ENCODE measurements at places on chromosomes 2 and 18.

DNA sequence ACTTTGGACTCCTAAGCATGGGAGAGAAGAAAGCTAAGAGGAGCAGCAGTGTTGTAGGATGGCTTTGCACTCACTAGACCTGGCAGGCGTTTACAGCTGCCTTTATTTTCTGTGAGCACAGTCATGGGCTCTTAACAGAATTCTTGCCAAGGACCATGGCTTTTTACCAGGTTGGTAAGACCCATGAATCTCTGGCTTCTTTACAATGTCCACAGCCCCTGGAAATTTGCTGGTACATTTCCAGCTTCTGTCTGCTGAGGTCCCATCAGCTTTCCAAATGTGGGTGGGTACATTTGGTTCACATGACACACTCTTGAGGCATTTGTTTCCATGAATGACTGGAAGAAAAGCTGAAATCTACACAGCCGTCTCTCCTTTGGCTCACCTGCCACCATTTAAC, 162.7 kb downstream of the PPP1R1C start:
- no peak for DNase-seq

DNA sequence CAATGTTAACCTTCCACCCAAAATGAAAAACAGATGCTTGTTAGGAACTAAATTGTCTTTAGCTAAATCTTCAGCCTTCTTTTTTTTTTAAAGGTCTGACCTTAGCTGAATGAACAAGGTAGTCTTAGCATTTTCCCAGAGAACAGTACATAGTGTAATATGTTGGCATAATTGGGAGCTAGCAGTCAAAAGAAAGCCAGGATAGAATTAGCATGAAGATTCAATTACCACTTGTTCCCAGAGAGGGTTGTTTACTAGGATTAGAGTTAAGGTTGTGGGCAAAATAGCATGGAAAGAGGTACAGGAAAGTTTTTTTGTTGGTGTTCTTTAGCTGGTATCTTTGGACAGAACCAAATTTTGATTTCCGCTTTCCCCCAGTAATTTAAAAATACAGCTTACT, 6.9 kb downstream of the CDH20 start:
- DNase-seq = no peak

DNA sequence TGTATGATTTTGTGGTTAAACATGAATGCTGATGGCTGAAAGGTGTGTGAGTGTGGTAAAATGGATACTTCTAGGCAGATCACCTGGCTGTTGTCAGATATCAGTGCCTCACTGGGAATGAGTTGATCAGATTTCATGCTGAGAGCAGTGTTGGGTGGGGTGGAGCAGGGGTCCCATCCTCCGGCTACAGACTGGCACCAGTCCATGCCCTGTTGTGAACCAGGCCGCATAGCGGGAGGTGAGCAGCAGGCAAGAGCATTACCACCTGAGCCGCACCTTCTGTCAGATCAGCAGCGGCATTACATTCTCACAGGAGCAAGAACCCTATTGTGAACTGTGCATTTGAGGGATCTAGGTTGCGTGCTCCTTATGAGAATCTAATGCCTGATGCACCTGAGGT, 78.7 kb downstream of the GLI2 start:
- no peak for DNase-seq

GRCh38 chr2:172613040-172613439, 57.1 kb downstream of the PDK1 start:
- no peak for DNase-seq

- no peak for DNase-seq
These were observed 5.5 kb downstream of the MSGN1 start for GRCh38 chr2:17821535-17822444.

GRCh38 chr18:63368611-63369010, 1.6 kb upstream of the KDSR start:
- DNase-seq = no peak

- DNase-seq = peak; percentile 79
These were observed at the start of gene SEPTIN2 for GRCh38 chr2:241315879-241316631. Gene SEPTIN2 (plus strand): TSS chr2:241315925. CDS start chr2:241324233, 8,308 bp downstream.

- no peak for DNase-seq
These were observed 8.3 kb upstream of the GAL3ST2 start for GRCh38 chr2:241768251-241768711.

GRCh38 chr2:81542119-81542518, 1237.6 kb upstream of the LRRTM1 start:
- DNase-seq = no peak

DNA sequence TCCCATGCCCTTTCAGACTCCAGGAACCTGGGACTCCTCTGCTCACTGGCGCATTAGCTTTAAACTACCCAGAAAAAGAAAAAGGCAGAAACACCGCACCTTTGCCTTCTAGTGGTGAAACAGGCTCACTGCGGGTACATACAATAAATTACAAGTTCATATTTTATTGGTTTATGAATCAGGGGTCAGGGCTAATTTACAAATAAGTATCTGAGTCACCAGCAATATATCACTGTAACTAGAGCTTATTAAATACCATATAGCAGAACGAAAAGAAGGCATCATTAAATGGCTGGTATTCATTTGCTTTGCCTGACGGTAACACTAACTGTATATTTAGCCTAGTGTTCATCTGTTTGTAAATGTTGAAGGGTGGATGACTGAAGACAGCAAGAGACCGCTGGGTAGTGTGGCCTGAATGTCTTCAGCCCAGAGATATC, 26.9 kb upstream of the DTNB start:
- DNase-seq = no peak

GRCh38 chr18:43588838-43589237, 311.5 kb upstream of the SYT4 start:
- DNase-seq = no peak

DNA sequence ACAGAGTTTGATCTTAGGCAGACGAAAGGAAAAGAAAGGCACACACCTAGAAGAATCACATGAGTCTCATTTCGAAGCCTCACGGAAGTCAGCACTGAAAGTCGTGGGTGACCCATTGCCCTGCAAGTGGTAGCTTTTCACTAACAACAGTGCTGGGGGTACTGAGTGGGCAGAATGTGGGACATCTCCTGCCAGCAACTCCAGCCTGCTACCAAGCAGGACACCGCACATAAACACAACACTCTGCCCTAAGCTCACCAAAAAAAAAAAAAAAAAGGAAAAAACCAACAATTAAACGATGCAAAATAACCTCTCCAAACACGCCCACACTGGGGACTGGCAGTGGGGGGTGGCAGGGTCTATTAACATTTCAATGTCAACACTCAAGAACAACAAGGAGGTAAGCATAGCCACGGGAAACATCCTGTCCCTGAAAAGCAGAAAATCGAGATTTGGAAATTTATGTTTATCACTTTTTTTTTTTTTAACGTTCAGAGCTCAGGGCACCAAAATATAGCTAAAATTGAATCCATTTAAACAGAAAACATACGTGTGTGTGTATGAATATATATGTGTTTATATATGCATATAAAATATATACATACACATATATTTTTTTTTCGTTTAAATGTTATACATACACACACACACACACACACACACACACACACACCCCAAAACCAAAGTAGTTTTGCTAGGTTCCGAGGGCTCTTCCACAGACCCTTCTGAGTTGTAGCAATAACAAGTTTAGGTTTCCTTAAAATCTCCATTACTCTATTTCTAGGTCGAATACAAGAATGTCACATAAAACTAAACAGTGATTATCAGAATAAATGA, 2.2 kb downstream of the INO80D start:
- DNase-seq = no peak

DNA sequence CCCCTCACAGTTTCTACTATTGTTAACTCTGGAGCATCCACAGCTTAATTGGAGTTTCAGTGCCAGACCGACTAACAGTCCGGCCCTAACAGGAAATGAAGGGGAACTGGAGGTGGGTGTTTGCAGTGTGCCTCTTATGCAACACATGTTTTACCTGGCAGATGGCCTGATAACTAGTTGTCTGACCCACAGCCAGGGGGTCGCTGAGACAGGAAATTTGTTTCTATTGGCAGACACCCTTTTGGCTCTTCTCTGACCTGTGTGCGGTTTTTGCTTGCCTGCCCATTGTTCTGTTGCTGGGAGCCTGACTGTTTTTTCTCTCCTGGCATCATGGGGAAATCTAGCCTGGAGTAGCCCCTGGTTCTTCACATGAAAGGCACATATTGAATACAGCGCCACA, 1329.8 kb downstream of the DSC3 start:
- DNase-seq = no peak

DNA sequence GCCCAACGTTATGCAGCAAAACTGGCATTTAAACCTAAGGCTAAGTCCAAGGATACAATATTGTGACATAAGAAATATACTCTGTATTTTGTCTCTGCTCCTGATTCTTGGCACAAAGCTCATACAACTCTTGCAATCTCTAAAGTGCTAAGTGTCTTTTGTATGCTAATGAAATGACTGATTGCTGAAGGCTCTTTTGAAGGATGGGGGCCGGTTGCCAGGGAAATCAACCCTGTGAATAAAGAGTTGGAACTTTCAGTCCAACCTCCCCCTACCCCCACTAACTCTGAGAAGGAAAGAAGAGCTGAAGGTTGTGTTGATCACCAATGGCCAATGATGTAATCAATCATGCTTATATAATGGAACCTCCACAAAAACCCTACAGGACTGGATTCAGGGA, 40.3 kb downstream of the SESTD1 start:
- no peak for DNase-seq

DNA sequence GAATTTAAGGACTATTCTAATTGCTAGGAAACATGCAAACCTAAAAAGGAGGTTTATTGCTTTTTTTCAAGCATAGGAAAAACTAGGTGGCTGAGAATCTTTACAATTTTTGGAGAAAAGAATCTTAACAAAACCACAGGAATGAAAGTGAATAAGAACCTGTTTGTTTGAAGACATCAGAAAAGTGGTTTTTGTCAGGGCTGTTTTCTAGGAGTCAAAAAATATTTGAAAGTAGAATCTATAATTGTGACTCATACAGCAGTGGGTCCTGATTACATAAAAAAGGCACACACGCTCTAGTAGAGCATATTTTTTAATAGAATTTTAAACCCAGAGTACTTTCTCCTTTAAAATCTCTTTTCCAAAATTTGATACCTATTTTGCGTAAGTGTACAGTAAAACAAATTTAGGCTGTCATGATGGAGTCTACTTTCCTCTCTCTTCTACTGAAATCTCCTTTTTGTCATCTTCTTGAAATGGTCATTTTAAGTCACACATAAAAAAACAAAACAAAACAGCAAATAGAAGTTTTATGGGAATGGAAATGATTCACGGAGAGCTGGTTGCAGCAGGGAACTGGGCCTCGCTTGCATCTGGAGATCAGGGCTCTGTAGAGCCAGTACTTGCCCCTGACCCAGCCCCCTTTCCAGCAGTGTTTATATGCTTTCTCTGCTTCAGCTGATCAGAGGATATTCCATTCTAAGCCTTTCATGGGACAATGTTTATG, 59.1 kb upstream of the PELI1 start:
- DNase-seq = no peak

GRCh38 chr2:19709553-19709952, 192.2 kb downstream of the TTC32 start:
- DNase-seq = no peak

DNA sequence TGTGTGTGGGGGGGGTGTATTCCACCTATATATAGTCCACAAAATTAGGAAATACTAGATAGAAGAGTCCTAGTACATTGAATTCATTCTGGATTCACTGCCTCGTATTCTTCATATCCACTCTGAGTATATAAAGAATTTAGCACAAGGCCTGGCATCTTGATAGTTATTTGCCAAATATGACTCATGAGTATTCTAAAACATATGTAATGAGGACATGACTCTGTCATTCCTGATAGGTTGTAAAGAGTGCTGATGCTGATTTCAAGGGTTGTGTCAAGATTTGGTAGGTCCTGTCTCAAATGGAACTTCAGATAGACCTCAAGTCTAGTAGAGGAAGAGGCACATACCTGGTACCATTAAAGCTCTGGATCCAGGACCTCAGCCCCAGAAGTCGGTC, 173.4 kb upstream of the BOD1L2 start:
- no peak for DNase-seq

GRCh38 chr18:5478261-5478660, 65.5 kb downstream of the EPB41L3 start:
- no peak for DNase-seq

- no peak for DNase-seq
These were observed 38.4 kb downstream of the LYPD6B start for GRCh38 chr2:149076863-149077412.

DNA sequence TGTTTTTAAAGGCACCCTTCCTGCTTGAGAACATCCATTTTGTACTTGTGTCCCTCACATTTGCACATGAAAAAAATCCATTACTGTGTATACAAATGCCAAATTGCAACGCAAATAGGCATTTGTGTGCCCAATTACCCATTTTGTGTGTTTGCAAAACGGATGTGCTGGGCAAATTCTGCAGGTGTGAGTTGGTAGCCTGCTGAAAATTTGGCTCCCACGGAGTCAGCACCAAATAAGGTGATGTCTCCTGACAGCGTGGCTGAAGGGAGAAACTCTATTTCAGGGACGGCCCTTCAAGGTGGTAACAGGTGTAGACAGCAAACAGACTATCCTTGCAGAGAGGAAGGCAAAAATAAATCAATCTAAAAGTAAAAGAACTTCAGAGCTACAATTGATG, 661.1 kb downstream of the BCL11A start:
- DNase-seq = no peak

- peak; percentile 58 for DNase-seq
These were observed 8.5 kb downstream of the OTX1 start for GRCh38 chr2:63058921-63059792.

GRCh38 chr2:36362291-36362690, 6.7 kb downstream of the CRIM1 start:
- no peak for DNase-seq

DNA sequence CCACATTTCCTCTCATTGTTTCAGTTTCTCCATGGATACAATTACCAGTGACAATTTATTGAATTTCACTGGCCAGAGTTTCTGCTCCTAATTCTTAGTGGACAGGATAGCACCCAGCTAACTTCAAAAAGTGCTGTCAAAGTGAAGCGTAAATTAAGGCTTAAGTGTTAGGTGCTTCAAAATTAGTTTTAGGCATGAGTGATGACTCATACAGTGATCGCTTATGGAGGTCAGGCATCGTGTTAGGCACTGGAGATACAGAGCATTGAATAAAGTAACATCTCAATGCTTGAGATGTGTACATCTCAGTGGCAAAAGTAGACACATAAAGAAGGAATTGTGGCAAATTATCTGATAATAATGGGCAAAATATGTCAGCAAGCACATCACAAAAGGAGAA, 40.8 kb downstream of the NOSTRIN start:
- no peak for DNase-seq

GRCh38 chr2:32732120-32732519, 104.3 kb downstream of the TTC27 start:
- no peak for DNase-seq

DNA sequence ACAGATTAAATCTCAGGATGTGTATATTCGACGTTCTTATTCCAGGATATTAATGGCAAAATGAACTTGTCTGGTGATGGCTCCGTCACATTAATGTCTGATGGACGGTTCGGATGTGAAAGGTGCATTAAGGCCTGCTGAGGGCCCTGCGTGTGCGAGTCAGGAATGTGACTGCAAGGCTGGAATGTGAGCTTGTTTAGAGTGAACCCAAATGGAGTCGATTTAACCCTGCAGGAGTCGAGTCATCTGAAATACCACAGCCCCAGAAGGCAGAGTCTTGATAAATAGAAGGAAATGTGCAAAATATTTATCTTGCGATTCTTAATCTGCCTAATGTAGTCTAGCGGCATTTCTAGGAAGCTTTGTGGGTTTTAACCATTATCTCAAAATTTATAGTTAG, 44.3 kb downstream of the RDH14 start:
- DNase-seq = no peak

GRCh38 chr2:205610437-205610836, 71.9 kb upstream of the NRP2 start:
- DNase-seq = no peak
